ENCODE measurements at places on chromosomes 1 and 21. TPM values are rescaled to one million over a fixed set of nuclear protein-coding genes. Genes with fewer than 3 reads are reported as not detected.

TRPM2 gene
- total RNA-seq, result 2.1 TPM

ACKR1 gene
- total RNA-seq, result 16.3 TPM

CAMK1G gene
- 10.3 TPM for total RNA-seq

GCSAML gene
- total RNA-seq, result not detected

DPYD gene
- total RNA-seq, result 45.9 TPM

SPRR5 gene
- total RNA-seq, result not detected

MMEL1 gene
- total RNA-seq, result 7.9 TPM

LCE3E gene
- not detected for total RNA-seq

ITLN2 gene
- 1.3 TPM for total RNA-seq

ATP1B1 gene
- total RNA-seq, result 130 TPM

TNFRSF18 gene
- 1.4 TPM for total RNA-seq

ESRRG gene
- total RNA-seq, result 3.2 TPM

TIE1 gene
- 13.3 TPM for total RNA-seq

SPRR4 gene
- not detected for total RNA-seq

FCRL4 gene
- total RNA-seq, result not detected

SPRR3 gene
- 0.85 TPM for total RNA-seq

FNDC5 gene
- 6.4 TPM for total RNA-seq

TMEM50B gene
- 62.3 TPM for total RNA-seq

BLACAT1 gene
- total RNA-seq, result 2.1 TPM

CLCN6 gene
- 11.7 TPM for total RNA-seq

TDRD10 gene
- 5.2 TPM for total RNA-seq

FCRL5 gene
- 0.35 TPM for total RNA-seq

SELL gene
- 1.2 TPM for total RNA-seq

- H3K36me3 ChIP-seq, result no peaks in the 10 kb centered on the region
- peaks cover 4% of the 10 kb centered on the region for H3K4me1 ChIP-seq
- no peaks in the 10 kb centered on the region for H3K27me3 ChIP-seq
- no peak overlapping the region for H3K4me3 ChIP-seq
These were observed 1.1 kb upstream of the SHISAL2A start for GRCh38 chr1:52631759-52632331.

- no peaks in the 10 kb centered on the region for H3K4me1 ChIP-seq
- no peak for DNase-seq
- no peak within 1 kb of the TSS for H3K4me3 ChIP-seq
- no peak within 1 kb of the TSS for H3K27ac ChIP-seq
These were observed at the start of gene DMRTB1 for GRCh38 chr1:53459321-53460175. Gene DMRTB1, plus strand, starts transcription at chr1:53459399. Its CDS starts 55 bp downstream, at chr1:53459454.

DNA sequence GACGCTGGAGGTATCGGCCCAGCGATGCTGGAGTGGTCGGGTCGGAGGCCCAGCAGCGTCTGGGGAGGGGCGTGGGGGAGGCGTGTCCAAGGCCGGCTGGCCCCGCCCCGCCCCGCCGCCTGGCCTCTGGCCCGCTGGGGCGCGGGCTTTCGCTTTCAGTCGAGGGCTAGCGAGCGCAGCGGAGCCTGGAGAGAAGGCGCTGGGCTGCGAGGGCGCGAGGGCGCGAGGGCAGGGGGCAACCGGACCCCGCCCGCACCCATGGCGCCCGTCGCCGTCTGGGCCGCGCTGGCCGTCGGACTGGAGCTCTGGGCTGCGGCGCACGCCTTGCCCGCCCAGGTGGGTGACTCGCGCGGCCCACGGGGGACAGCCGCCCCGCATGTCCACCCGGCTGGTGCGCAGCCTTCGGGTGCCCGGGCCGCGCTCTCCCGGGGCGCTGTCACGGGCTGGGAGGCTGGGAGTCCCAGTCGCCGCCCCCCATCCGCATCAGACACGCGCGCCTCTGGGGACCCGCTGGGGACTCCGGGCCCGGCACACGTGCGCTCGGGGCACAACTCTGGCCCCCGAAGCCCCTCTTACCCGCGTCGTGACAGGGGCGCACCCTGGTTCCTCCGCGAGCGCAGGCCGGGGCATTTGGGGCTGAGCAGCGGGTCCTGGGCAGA is at the start of gene TNFRSF1B:
Gene TNFRSF1B, plus strand, starts transcription at position 158 of the 659 bp plus-strand sequence. Its CDS starts 101 bp downstream, at position 259.
- H3K4me1 ChIP-seq, result peaks cover 19% of the 10 kb centered on the region
- H3K4me3 ChIP-seq, result peak within 1 kb of the TSS; percentile 58
- H3K36me3 ChIP-seq, result no peaks in the 10 kb centered on the region
- peak within 1 kb of the TSS; percentile 71 for H3K27ac ChIP-seq

DNA sequence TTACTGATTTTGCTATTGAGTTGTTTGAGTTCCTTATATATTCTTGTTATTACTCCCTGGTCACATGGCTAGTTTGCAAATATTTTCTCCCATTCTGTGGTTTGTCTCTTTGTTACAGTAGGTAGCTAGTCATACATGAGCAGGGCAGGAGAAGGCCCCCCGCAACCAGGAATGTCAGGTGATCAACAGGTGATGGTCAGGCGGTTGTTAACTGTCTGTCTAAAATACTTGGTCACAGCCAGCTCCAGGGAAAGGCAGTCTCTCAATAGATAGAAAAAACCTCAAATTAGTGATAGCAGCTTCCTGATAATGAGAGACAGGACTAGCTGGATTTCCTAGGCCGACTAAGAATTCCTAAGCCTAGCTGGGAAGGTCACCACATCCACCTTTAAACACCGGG is 217.9 kb downstream of the RHOU start:
- no peak overlapping the region for H3K27ac ChIP-seq
- DNase-seq, result no peak
- no peaks in the 10 kb centered on the region for H3K4me1 ChIP-seq
- H3K27me3 ChIP-seq, result no peaks in the 10 kb centered on the region
- H3K36me3 ChIP-seq, result no peaks in the 10 kb centered on the region

GRCh38 chr1:101122452-101123166 is 97.0 kb upstream of the DPH5 start:
- H3K27ac ChIP-seq, result no peak overlapping the region
- DNase-seq, result no peak
- H3K4me1 ChIP-seq, result no peaks in the 10 kb centered on the region
- no peaks in the 10 kb centered on the region for H3K27me3 ChIP-seq
- no peaks in the 10 kb centered on the region for H3K36me3 ChIP-seq

GRCh38 chr1:5274527-5274926 is 620.1 kb downstream of the AJAP1 start:
- H3K27me3 ChIP-seq, result no peaks in the 10 kb centered on the region
- no peaks in the 10 kb centered on the region for H3K4me1 ChIP-seq
- no peak overlapping the region for H3K4me3 ChIP-seq
- no peak overlapping the region for H3K27ac ChIP-seq
- no peak for DNase-seq
- H3K36me3 ChIP-seq, result no peaks in the 10 kb centered on the region

- DNase-seq, result no peak
- no peaks in the 10 kb centered on the region for H3K27me3 ChIP-seq
- H3K36me3 ChIP-seq, result no peaks in the 10 kb centered on the region
- no peak overlapping the region for H3K4me3 ChIP-seq
- no peaks in the 10 kb centered on the region for H3K4me1 ChIP-seq
- H3K27ac ChIP-seq, result no peak overlapping the region
These were observed 27.1 kb upstream of the ZC3H11B start for GRCh38 chr1:219639876-219640577.

DNA sequence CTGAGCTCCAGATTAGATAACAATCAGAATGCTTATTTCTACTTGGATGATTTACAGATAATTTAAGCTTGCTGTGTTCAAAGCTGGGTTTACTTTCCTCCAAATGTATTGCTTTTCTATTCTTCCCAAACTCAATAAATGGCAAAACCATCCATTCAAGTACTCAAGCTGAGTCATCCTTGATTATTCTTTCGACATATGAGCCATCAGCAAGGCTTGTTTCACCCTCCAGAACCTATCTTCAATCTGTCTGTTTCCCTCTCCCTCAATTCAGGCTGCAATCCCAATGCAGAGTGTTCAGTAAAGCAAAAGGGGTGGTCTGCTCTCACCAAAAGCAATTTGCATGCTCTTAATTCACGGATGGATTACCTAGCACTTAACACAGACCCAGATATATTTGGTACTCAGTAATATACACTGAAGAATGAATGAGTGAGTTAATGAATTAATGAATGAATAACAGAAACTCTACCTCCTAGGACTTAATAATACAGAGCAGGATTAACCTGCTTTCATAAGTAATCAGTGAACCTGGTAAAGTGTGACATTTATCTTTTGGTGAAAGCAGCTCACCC is 41.9 kb downstream of the DDR2 start:
- peaks cover 33% of the 10 kb centered on the region for H3K4me1 ChIP-seq
- H3K4me3 ChIP-seq, result no peak overlapping the region
- H3K27me3 ChIP-seq, result no peaks in the 10 kb centered on the region
- no peaks in the 10 kb centered on the region for H3K36me3 ChIP-seq
- DNase-seq, result no peak

- H3K4me3 ChIP-seq, result no peak overlapping the region
- no peaks in the 10 kb centered on the region for H3K27me3 ChIP-seq
- H3K27ac ChIP-seq, result no peak overlapping the region
- no peak for DNase-seq
These were observed 53.1 kb downstream of the PHC2 start for GRCh38 chr1:33377756-33378155.

DNA sequence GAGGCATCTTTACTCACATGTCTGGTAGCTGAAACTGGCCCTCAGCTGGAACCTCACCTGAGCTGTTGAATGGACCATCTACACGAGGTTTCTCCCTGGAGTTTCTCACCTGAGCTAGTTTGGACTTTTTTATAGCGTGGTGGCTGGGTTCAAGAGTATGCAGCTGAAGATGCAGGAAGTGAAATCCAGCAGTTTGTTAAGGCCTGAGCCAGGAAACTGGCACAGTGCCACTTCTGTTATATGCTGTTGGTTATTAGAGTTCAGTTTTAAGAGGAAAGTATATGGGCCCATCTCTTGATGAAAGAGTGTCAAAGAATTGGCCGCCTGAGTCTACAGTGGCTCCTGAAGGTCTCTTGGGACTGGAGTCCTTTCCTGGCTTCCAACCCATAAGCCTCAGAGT is 35.6 kb downstream of the STUM start:
- peaks cover 17% of the 10 kb centered on the region for H3K4me1 ChIP-seq
- no peak overlapping the region for H3K27ac ChIP-seq
- no peak overlapping the region for H3K4me3 ChIP-seq
- H3K36me3 ChIP-seq, result no peaks in the 10 kb centered on the region
- no peaks in the 10 kb centered on the region for H3K27me3 ChIP-seq

- no peaks in the 10 kb centered on the region for H3K36me3 ChIP-seq
- H3K4me3 ChIP-seq, result no peak overlapping the region
These were observed 35.5 kb upstream of the ASPM start for GRCh38 chr1:197181982-197182381.

DNA sequence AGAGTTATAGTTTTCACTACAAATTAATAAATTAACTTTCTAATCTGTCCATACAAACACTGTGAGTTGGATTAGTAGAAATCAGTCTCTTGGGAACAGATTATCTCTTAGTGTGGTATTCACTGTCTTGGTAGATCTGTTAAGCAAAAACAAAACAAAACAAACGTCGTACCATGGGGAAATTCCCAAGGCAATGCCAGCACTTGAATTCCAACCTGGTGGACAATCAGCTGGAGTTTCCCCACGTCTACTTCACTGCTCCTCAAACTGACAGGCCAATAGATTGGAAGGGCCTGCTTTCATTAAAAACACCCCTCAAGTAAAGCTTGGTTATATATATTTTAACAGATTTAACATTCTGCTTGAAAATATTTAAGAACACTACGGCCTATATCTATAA is 31.9 kb downstream of the GDAP2 start:
- no peak overlapping the region for H3K27ac ChIP-seq
- no peak for DNase-seq
- no peaks in the 10 kb centered on the region for H3K27me3 ChIP-seq
- H3K4me1 ChIP-seq, result no peaks in the 10 kb centered on the region

GRCh38 chr1:199322278-199322677 is 683.4 kb downstream of the PTPRC start:
- no peak overlapping the region for H3K27ac ChIP-seq
- no peak overlapping the region for H3K4me3 ChIP-seq
- DNase-seq, result no peak
- no peaks in the 10 kb centered on the region for H3K27me3 ChIP-seq

- no peak for DNase-seq
- no peaks in the 10 kb centered on the region for H3K4me1 ChIP-seq
- H3K27me3 ChIP-seq, result no peaks in the 10 kb centered on the region
- no peaks in the 10 kb centered on the region for H3K36me3 ChIP-seq
These were observed 66.2 kb upstream of the KCNK1 start for GRCh38 chr1:233547726-233548125.

GRCh38 chr1:154955718-154956543 is at the start of gene PBXIP1:
Gene PBXIP1, minus strand, starts transcription at chr1:154956099. Its CDS starts 2,378 bp downstream, at chr1:154953721.
- H3K4me1 ChIP-seq, result peaks cover 41% of the 10 kb centered on the region
- peak within 1 kb of the TSS; percentile 78 for H3K27ac ChIP-seq
- peak within 1 kb of the TSS; percentile 57 for H3K4me3 ChIP-seq
- no peaks in the 10 kb centered on the region for H3K36me3 ChIP-seq
- DNase-seq, result peak; percentile 70

DNA sequence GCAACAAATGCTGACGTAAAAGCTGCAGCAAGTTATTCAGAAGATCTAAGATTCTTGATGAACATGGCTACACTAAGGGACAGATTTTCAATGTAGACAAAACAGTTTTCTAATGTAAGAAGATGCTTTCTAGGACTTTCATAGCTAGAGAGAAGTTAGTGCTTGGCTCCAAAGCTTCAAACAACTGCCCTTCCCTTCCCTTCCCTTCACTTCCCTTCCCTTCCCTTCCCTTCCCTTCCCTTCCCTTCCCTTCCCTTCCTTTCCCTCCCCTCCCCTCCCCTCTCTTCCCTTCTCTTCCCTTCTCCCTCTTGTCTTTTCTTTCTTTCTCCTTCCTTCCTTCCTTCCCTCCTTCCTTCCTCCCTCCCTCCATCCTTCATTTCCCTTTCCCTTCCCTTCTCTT is 365.3 kb upstream of the ADGRL4 start:
- no peaks in the 10 kb centered on the region for H3K36me3 ChIP-seq
- no peak overlapping the region for H3K27ac ChIP-seq
- no peak overlapping the region for H3K4me3 ChIP-seq
- no peaks in the 10 kb centered on the region for H3K27me3 ChIP-seq
- DNase-seq, result no peak

DNA sequence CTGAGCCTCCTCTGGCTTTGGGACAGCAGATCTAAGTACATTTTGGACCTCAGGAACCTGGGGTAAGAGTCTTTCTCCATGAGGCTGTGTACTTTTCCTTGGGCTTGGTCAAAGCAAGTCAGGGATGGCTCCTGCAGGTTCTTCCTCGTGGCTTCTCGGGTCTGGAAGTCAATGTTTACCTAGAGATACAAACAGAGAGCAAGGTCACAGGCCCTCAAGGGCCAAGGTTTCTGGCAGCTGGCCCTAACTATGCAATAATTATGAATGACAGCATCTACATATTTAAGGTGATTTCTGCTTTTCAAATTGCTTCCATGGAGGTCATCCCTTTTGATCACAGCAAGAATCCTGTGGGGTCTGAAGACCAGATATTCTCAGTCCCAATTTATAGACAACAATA is 37.6 kb downstream of the RGS8 start:
- H3K27me3 ChIP-seq, result no peaks in the 10 kb centered on the region
- H3K4me1 ChIP-seq, result no peaks in the 10 kb centered on the region
- no peaks in the 10 kb centered on the region for H3K36me3 ChIP-seq
- no peak for DNase-seq
- no peak overlapping the region for H3K4me3 ChIP-seq
